ENCODE measurements at places on chromosomes 4 and X.

GRCh38 chrX:72540318-72540717 lies 32.3 kb downstream of the HDAC8 start:
- DNase-seq, result no peak

- no peak for DNase-seq
Measured at GRCh38 chr4:184510401-184510800, 36.1 kb upstream of the IRF2 start.

GRCh38 chr4:140211693-140212092 lies 57.7 kb upstream of the MAML3 start:
- DNase-seq, result no peak

- DNase-seq, result no peak
Measured at GRCh38 chrX:2427147-2427546, 73.6 kb downstream of the DHRSX start.

DNA sequence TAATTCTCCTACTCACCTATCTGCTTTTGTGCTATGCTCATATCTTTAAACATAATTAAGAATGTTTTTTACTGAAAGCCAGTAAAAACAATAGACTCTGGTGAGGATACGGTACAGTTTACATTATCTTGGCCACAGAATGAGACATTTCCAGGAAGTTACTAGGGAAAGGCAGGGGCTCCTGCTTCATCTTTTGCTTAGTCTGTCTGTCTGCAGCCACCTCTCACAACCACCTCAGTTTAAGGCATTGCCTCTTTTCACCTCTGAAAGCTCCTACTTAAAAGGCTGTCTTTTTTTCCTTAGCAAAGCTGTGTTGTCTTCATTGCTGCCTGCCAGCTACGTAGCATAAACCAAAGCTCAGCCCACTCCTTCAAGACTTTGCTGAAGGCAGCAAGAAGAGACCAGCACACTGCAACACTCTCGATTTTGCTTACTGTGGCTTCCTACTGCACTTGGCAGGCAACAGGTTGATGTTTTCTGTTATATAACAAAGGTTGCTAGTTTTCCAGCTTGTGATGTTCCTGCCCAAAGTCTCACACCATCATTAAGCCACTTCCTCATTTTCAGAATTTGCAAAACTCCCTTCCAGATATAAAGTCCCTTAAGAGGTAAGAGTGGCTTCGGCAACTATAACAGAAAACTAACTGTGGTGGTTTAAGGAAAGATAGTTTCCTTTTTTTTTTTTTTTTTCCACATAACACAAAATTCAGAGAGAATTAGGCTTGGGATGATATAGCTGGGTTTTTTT lies 432.9 kb downstream of the GRXCR1 start:
- no peak for DNase-seq

GRCh38 chr4:173145131-173145530 lies 23.5 kb upstream of the GALNT7 start:
- DNase-seq, result no peak

GRCh38 chr4:87313756-87314155 lies 8.9 kb downstream of the HSD17B13 start:
- DNase-seq, result no peak

DNA sequence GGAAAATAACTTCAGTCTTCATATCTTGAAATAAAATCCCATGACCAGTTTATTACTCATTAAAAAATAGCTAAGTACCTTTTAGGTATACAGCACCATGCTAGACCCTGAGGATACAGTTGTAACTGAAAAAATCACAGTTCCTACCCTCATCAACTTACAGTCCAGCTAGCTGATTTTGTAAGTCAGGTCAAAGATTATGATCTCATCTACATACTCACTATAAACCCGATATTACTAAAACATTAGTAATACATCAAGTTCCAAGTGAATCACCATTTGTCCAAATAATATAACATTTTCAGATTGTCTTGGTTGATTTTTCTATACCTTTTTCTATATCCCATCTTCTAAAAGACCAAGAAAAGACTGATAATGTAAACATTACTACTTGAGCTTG lies 333.9 kb downstream of the INPP4B start:
- no peak for DNase-seq

GRCh38 chrX:68932611-68933010 lies 103.8 kb downstream of the EFNB1 start:
- DNase-seq, result no peak

DNA sequence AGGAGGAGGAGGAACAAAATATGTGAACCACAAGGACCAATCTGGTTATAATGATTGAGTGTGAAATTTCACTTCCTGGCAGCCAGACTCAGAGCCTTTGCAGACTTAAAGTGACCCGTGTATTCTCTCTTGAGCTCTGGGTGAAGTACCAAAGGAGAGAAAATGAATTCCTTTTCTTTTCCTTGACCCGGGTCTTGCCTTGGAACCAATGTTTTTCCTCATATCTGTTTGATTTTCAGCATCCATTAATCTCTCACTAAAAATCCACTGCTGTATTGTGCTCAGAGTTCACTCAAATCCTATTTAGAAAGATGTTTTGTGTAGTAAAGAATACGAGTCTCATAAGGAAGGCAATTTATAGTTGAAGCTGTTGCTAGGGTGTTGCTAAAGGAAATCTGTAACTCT lies 78.3 kb upstream of the C1QTNF7 start:
- no peak for DNase-seq

DNA sequence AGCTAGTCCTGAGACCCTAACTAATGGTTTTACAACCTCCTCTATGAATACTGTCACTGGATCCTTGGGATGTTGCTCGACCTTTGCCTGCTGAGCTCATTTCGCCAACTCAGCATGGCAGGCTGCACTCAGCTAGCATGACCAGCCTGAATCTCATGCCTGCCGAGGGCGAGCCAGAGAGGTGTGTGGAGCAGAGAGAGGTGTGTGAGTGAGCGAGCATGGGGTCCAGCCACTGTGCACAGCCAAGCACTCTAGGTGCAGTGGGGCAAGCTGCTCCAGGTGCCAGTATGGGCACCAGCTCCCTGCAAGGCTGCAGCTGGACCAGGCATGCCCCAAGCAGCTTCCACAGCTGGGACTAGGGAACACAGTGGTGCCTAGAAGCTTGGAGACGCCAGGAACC lies 410.9 kb downstream of the PCDH10 start:
- no peak for DNase-seq

DNA sequence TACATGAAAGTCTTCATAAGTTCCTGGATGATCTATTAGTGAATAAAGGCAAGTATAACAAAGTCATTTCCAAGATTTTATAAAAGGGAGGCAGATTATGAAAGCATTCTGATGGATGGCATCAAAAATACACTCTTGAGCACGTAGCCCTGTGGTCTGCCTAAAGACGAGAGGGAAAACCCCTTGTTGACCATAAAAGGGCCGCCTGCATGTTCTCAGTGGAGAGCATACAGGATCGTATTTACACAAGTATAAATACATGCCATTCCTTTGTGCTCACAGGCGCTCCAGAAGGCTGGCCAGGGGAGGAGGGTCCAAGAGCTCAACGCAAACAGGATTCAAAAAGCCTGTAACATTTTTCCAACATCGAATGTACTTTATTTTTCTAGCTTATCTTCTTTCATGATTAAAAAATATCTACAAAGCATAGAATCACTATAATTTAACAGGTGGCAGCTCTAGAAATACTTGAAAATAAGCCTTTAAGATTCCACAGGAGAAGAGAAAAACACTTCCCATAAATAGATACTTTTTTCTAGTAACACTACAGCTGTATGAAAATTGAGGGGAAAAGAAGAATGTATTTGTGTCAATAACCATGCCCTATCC lies 29.6 kb downstream of the PDGFC start:
- DNase-seq, result no peak

- DNase-seq, result no peak
Measured at GRCh38 chr4:42152507-42153504, at the start of gene BEND4. Gene BEND4 (minus strand): TSS chr4:42152655. CDS start chr4:42152143, 512 bp downstream.

GRCh38 chr4:159222043-159222552 lies 119.2 kb downstream of the RAPGEF2 start:
- DNase-seq, result no peak

- DNase-seq, result no peak
Measured at GRCh38 chrX:47568656-47569295, 7.8 kb downstream of the ARAF start.

DNA sequence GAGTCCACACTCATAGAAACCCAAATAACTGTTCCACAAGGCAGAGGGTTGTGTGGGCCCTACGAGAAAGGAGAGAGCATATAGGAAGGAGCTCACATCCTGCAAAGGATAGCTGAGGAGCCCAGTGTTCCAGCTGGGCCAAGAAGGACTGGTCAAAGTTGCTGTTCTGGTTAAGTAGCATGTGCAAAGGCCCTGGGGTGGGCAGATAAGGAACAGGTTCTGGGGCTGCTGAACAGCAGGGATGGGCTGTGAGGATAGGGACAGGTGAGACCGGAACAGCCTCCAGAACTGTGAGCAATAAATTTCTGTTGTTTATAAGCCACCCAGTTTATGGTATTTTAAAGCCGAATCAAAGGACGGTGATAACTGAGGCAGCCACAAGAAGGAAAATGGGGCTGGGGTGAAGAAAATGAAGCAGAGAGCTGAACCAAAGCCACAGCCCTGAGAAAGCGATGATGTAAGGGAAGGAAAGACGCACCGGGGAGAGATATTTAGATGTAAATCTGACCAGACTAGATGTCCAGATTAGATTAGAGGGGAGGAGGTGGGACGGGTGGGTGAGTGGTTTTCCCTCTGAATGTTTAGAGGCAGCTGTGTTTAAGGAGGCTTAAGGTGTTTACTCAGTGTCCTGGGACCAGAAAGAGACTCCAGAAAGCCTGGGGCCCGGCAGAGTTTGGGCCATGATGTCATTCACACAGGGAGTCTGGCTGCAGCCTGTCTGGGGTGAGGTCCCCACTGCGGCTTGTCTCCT lies 180.8 kb upstream of the BCOR start:
- no peak for DNase-seq

DNA sequence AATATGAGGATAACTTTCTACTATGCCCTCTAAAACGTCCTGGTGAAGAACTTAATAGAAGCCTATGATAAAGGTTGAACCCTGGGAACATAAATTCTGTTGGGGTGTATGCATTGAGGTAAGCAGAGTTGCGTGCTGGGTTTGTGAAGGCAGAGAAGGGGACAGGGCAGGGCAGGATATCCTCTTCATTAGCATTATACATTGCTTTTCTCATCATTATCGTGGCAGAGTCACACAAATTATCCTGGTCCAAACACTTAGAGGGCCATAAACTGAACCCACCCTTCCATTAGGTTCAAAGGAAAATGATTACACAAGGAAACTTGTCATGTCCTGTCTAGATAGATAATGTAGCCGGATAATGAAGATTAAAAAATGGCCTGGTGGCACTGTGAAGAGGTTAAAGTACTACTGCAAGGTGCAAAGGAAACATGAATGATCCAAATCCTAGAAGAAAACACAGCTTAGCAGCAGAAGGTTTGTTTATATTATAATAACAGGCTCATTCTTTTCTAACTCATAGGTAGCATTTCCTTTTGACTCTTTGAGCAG lies 189.1 kb downstream of the SPCS3 start:
- no peak for DNase-seq

GRCh38 chrX:111133389-111133788 lies 37.4 kb downstream of the PAK3 start:
- DNase-seq, result no peak

DNA sequence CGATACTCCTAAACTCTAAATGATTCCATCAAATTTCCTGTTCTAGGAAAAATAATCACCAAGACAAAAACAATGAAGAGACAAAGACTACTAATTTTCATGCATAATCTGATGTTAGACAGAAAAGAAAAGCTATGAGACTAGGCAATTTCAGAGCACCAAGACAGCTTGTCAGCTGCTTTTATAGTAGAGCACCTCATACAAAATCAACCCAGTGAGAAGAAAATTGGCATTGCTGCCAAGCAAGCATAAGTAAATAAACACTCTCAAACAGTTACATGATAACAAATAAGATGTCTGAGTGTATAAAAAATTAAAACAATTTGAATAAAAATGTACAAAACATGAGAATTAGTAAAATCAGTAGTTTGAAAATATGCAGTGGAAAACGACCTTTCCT lies 1544.6 kb downstream of the C4orf33 start:
- DNase-seq, result no peak

GRCh38 chrX:31420302-31420701 lies 348.5 kb upstream of the FTHL17 start:
- DNase-seq, result no peak

GRCh38 chr4:180923486-180923885 lies 1319.7 kb upstream of the TENM3 start:
- no peak for DNase-seq

DNA sequence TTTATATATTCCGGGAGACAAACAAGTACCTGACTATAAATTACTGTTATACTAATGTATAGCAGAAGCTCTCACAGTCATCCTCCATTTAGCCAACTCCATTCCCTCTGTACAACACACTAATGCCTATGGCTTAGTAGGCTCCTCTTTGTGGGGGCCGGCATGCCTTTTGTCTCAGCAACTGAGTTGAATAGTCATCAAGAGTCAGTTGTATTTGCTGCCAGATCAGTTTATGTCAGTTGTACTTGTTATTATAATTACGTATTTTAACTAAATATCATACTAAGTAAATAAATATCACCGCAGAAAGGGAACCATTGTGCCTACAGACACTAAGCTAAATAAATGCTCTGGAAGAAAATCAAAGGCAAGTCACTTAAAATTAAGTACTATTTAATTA lies 9.9 kb downstream of the PRMT9 start:
- no peak for DNase-seq

- no peak for DNase-seq
Measured at GRCh38 chr4:1590244-1590643, 93.9 kb downstream of the FAM53A start.

GRCh38 chr4:4490816-4491215 lies 51.0 kb downstream of the STX18 start:
- DNase-seq, result no peak

DNA sequence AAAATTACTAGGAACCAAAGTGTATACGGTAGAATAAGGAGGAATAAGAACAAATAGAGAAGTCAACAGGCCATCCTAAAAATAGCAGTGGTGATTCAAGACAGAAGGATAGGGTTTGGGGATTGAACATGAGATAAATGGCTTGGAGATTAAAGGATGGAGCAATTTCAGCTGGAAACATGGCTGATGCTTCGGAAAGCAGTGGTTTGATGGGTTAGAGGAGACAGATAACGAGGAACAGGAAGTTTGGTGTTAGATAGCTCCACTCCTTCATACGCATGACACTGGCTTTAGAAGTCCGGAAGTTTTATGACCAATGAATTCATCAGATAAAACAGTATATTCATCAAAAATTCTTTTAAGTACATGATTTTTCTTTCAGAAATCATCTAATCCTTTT lies 70.8 kb upstream of the GALNTL6 start:
- DNase-seq, result no peak

DNA sequence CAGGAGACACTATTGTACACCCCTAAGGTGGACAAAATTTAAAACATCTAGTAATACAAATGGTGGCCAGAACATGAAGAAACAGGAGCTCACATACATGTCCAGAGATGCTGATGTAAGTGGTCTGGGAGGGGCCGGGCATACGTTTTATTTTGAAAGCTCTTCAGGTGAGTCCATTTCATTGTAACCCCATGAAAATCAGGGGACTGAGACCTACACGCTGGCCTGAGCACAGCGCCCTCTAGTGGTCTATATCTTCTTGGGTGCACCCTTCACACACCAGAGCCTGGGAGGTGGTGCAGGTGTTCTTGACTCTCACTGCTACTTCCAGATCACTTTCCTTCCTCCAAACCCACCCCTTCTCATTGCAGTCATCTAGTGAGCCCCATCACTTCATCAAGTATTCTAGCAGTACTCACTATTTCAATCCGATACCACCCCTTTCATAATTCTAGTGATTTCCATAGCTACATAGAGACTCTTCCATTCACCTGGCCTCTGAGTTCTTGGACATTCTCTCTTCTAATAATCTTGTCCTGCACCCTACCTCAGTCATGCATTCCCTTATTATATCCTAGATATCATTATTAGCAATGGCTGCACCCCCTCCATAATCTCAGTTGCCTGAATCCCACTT lies 4.3 kb upstream of the TLR6 start:
- DNase-seq, result peak; percentile 14

- DNase-seq, result no peak
Measured at GRCh38 chr4:55364691-55365344, 18.8 kb downstream of the SRD5A3 start.
